ENCODE measurements at places on chromosomes 7 and 10.

DNA sequence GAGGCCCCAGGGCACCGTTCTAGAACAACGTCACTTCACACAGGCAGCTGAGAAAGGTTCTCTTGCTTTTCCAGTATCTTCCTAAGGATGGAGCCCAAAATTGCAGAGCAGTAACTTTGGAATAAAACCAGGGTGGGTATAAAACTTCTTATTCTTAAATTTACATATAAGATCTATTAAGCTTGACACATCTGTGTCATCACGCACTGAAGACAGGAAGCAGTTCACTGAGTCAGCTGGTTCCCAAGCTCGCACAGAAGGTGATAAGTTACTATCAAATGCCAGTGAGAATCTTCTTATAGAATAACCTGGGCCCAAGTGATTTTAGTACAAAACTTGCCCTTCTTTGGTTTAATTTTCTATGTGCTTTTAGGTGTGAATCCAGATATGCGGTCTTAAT is 70.2 kb downstream of the RABGEF1 start:
- DNase-seq, result no peak

DNA sequence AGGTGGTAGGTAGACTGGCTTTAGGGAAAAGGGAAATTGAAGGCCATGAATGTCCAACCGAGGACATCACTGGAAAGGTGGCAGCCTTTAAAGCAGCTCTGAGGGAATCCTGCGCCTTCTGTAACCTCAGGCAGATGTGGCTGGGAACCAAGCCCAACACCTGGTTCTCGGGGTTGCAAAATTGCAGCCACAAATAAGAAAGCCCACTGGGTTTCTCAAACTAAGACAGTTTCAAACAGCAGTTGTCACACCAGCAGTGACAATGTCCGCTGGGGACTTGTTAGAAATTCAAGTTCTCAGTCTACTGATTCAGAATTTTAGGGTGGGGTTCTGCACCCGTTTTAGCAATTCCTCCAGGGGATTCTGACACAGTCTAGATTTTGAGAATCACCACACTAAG is 42.7 kb upstream of the STEAP1B start:
- DNase-seq, result no peak

DNA sequence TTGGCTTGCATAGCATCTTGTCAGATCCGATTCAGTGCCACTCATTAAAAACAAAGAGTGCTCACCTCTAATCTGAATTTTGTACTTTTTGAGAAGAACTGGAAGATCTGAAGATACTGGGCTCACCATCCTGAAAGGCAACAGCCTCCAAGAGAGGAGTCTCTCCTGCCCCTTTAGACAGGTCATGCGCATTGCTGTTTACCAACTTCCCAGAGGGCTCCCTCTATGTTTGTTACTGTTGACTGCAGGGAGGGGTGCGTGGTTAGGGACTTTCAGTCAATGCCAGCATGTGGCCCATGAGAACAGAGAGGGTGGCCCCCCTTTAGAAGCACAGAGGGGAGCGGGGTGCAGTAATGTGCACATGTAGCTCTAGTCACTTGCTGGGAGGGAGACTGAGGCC is 33.2 kb upstream of the CABCOCO1 start:
- DNase-seq, result no peak

DNA sequence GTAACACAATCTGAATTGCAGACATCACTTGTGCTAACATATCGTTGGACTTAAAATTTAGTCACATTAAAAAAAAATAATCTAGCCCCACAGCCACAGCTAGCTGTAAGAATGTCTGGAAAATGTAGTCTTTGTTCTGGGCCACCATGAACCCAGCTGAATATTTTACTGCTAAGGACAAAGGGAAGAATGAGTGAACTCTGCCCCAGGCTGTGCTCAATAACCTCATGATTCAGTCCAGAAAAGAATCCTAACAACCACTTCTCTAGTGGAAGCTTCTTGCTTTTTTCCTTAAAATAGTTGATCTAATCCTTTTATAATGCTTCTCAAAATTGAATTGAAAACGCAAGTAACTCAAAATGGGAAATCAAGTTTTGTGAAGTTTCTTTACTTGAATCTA is 25.6 kb upstream of the SOSTDC1 start:
- no peak for DNase-seq

DNA sequence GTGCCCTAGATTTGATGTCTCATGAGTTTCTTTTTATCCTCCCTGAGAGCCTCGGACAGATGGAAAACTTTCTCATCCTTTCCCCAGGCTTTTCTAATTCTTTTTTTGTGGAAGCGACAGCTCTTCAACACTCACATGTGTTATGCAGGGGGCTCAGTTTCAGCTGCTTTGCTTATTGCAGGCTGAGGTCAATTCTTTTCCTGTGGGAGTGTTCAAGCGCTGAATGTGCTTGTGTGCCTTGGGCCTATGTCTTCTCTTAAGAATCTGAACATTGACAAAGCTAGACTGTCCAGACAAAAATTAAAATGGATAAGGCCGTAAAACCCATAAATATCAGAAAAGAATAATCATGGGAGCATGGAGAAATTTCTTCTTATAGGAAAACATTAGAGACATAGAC is 125.2 kb upstream of the STEAP4 start:
- DNase-seq, result no peak

- DNase-seq, result no peak
Observed at GRCh38 chr7:157194948-157195347, 56.2 kb downstream of the UBE3C start.

DNA sequence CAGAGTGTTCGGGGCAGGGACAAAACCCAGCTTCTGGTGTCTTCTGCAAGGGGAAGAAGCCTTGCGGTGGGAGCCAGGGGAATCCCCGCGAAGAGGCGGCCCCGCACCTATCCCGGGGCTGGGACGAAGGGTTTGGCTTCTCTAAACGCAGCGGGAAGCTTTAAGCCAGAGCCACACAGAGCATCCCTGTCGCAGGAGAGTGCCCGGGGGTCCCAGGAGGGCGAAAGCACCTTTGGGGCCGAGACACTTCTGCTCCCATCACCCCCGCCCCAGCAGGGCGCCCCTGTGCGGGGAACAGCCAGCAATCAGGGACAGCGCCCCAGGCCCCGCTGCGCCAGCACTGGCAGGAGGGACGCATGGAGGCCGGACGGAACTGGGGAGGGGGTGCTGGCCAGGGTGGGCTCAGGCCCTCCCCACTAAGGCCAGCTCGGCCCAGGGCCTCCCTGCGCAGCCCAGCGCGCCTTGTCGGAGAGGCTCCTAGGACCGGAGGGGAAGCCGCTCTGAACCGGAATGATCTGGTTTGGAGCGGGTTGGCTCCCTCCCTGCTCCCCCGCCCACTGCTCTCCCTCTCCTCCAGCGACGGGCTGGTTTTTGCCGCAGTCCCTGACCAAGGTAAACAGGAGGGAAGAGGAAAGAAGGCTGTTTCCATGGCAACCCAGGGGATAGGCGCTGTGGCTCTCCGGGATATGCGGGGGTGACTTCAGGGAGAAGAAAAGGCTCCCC is 63.9 kb downstream of the TMEM209 start:
- no peak for DNase-seq

- no peak for DNase-seq
Observed at GRCh38 chr7:5403442-5403841, 20.2 kb downstream of the TNRC18 start.

DNA sequence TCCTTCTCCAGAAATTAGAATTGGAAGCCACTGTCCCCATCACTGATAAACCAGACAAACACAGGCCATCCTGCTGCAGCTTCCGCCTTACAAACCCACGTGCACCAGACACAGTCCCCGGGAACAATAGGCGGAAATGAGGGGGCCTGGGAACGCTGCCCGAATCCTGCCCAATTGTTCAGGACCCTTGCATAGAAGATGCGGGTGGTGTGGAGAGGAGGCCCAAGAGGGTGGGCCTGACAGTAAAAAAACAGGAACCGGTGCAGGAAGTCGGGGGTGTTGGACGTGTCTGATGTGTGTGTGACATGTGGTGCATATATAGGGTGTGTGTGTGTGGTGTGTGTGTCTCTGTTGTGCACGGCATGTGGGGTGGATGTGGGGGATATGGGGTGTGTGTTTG is 26.5 kb upstream of the CHST15 start:
- DNase-seq, result no peak

DNA sequence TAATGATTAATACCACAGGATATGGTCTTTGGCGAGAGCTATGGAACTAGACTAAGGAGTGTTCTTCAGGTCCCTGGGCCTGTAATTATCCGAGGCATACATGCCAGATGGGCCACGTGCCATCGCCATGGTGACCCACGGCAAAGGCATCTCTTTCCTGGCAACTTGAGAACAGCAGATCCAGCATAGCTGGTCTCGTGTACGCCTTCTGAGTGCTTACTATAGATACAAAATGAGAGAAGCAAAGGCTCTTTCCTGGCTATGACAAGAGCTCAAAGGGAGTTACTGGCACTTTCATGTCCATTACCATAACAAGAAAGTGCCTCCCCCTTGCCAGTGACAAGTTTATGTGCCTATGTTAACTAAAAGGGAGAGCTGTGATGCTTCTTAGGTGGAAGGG is 26.0 kb upstream of the GLI3 start:
- DNase-seq, result no peak

DNA sequence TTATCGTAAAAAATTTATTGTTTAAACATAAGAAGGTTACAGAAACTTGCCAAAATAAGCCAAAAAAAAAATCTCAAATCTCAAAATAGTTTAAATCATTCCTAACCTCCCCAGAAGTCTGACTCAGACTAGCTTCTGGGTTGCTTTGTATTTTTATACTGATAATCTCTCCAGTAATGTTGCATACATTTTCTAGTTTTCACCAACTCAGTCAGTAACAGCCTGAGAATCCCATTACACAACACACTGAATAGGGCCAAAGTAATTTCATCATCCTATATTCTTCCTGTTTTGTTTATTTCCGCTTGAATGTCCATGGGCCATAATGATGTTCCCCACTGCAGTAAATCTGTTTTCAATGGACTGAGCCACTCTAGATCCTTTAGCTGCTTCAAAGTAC is 478.5 kb downstream of the GPAM start:
- DNase-seq, result no peak

DNA sequence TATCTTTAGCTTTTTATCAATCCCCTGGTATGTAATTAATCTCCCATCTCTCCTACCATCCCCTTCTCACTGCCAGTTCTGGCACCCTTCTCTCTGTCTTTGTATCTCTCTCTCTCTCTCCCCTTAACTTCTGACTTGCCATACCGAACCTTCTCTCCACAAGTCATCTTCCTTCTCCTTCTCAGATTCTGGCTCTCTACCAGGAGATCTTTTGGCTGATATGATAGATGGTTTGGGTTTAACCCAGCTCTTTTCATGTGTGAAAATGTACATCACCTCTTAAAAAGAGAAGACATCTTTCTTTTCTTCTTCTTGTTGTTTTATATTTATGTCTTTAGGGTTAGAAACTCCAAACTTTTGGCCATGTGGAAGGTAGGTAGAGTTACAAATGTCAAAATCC is 196.7 kb downstream of the HGF start:
- no peak for DNase-seq

- no peak for DNase-seq
Observed at GRCh38 chr7:155356323-155357105, 58.8 kb downstream of the INSIG1 start.
